ENCODE measurements at places on chromosomes 16 and 17.

DNA sequence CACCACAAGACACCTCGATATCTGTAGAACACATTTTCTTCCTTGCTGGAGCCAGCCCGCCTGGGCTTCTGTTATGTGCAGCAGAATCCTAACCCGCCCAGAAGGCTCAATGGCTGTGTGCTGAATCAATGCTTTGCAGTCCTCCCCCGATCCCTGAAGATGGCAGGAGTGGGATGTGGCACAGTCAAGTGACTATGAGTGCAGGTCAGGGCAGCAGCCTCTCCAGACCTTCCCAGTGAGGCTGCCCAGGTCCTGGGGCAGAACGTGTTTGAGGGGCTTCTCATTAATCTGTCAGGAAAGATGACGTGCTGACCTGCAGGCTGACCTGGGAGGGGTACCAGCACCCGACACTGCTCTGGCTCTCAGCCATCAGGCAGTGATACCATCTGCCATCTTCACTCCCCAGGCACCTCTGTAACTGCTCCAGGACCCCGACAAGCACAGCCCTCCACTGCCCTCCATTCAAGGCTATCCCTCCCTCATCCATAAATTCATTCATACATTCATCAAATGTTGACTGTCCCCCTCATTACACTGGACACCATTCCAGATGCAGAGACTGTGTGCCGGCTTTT lies 35.2 kb downstream of the LRRC75A start:
- DNase-seq: no peak

- DNase-seq: no peak
These were observed 79.2 kb upstream of the RBL2 start for GRCh38 chr16:53355064-53355463.

GRCh38 chr17:48261297-48261880 lies 153.8 kb downstream of the SNX11 start:
- DNase-seq: no peak

DNA sequence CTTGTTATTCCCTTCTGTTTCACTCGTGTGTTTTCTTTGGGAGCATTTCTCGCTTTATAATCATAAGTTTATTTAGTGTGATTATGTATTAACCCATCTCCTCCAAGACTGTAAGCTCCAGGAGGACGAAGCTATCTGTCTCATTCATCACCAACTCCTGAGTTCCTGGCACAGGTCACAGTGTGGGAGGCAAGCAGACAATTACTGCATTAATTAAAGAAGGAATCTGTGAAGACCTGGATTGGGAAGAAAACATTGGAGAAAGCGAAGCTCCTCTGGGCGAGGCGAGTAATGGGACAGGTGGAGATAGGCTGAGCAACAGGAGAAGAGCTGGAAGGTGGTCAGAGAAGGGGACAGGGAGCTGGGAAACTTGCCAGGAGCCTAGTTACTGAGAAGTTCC lies 7.8 kb upstream of the CAMKK1 start:
- no peak for DNase-seq

DNA sequence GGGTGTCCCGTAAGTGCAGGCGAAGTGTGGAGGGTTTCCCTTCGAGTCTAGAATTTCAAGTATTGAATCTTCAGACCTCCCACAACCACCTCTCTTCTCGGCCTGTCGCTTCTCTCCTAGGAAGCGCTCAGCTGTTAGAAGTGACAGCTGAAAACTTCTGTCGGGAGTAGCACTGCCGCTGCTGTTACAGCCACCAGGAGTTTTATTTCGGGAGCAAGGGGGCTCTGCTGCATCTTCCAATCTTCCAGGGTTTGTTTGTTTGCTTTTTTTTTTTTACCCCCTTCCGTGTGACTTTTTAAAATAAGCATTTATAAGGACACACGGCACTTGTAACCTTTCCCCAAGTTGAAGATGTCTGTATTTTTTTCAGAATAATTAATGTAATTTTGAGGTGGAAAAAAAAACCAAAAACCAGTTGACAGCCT lies 767 bp downstream of the RPS6KB1 start:
- DNase-seq: no peak

- DNase-seq: no peak
These were observed 344.9 kb downstream of the CPPED1 start for GRCh38 chr16:12458591-12459358.
